Activated naive CD8-positive, alpha-beta T cell treated with anti-CD3 and anti-CD28 coated beads for 36 hours (primary cell): ENCODE measurements at places on chromosomes 1 and 21. TPM values are rescaled to one million over a fixed set of nuclear protein-coding genes. Genes with fewer than 3 reads are reported as not detected.

The GBP4 gene
- 78.5 TPM for total RNA-seq

GRCh38 chr1:180281490-180281889, 51.4 kb downstream of the LHX4 start:
- no peaks in the 10 kb centered on the region for H3K4me1 ChIP-seq
- H3K36me3 ChIP-seq: peaks cover 15% of the 10 kb centered on the region
- DNase-seq: no peak

DNA sequence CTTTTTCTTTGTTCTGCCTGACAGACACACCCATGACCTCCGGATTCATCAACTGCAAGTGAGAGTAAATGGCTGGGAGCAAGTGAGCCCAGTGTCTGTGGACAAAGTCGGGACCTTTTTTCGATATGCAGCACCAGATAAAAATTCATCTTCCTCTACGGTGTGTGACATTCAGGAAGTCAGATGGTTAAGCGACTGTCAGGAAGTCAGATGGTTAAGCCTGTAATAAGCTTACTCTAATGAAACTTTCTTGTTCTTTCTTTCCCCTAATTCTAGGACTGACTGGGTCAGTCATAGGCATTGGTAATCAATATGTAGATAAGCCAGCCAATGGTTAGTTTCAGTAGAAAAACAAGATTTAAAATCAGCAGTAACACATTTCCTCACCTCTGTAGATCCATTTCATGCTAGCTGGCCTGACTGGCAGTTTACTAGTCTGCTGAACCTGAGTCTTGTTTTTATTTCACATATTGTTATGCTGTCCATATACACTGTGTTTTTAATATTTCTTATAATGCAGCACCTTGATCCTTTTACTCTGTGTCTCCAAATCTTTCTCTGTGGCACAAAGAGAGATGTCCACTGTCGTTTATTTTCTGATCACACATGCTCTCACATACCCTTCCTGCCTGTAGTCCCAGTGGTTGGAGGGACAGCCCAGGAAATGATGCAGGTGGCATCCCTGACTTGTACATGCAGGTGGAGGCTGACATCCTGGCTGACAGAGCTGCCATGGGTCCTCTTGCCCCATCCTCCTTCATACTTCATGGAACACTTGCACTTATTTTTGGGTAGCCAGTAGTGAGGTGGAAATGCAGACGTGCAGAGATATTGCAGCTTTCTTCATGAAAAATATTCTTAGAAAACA, 115.8 kb downstream of the VPS13D start:
- peak; percentile 23 for DNase-seq
- H3K27me3 ChIP-seq: no peaks in the 10 kb centered on the region
- H3K27ac ChIP-seq: peak overlapping the region; percentile 97
- peaks cover 56% of the 10 kb centered on the region for H3K4me1 ChIP-seq

DNA sequence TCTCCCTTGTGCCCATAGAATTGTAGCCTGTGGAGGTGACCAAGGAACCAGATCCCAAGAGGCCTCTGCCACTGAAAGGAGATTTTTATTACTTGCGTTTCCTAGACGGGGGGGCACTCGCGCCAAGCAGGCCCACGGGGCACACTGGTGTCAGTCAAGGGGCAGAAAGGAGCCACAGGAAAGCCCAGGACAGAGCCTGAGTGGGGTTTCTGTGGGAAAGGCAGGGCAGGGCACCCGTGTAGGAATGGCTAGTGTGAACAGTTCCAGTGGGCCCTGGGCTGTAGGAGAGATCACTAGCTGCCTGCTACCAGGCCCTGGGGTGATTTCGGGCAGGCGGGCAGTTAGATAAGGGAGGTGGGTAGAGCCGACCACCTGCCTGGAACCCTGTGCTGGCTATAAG, 70.8 kb downstream of the ADARB1 start:
- peaks cover 5% of the 10 kb centered on the region for H3K36me3 ChIP-seq
- DNase-seq: no peak
- no peak overlapping the region for H3K27ac ChIP-seq
- H3K27me3 ChIP-seq: no peaks in the 10 kb centered on the region
- H3K4me3 ChIP-seq: no peak overlapping the region

- DNase-seq: no peak
- H3K4me1 ChIP-seq: no peaks in the 10 kb centered on the region
- H3K36me3 ChIP-seq: no peaks in the 10 kb centered on the region
- no peak overlapping the region for H3K4me3 ChIP-seq
- no peak overlapping the region for H3K27ac ChIP-seq
These were observed 694.6 kb downstream of the USP25 start for GRCh38 chr21:16424331-16424751.

DNA sequence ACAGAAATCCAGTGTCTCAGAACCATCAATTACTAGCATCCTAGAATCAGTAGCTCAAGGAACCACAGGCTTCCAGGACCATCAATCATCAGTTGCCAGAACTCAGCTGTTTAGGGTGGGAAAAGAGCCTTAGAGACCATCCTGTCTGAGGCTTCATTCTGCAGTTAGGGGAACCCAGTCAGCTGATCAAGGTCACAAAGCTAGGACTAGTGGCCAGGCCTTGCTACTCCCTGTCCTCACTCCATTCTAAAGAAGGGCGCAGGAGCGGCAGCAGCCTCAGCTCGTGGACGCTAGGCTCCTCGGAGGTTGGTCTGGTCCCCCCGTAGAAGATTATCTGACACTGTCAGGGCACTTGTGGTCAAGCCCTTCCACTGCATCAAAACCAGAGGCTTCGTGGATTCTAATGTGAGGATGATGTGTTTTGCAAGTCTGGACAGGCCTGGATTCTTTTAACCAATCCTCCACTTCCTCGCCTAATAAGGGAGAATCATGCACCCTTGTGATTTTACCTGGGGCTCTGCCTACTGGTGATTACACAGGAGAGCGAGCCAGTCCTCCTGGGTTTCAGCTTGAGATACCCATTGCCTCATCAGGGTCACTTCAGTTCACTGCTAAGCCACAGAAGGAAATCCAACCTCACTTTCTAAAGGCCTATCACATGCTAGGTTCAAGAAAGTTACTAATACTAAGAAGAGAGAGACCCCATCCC, 41.7 kb upstream of the IFFO2 start:
- H3K4me3 ChIP-seq: no peak overlapping the region
- peaks cover 7% of the 10 kb centered on the region for H3K4me1 ChIP-seq
- no peak overlapping the region for H3K27ac ChIP-seq
- no peaks in the 10 kb centered on the region for H3K27me3 ChIP-seq
- H3K36me3 ChIP-seq: peaks cover 8% of the 10 kb centered on the region

DNA sequence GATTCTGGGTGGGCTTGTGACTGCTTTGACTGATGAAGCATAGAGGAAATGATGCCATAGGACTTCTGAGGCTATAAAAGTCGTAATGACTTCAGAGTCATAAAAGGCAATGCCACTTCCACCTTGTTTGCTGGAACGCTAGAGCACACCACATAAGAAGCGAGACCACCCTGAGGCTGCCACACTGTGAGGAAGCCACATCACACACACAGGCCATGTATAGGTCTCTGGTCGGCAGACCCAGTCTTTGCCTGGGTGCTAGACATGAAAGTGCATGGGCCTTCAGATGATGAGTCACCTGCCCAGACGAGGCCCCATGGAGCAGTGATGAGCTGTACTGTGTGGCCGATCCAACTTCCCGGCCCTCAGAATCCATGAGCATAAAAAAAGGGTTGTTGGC, 14.2 kb upstream of the KANK4 start:
- H3K36me3 ChIP-seq: no peaks in the 10 kb centered on the region
- DNase-seq: peak; percentile 32
- no peaks in the 10 kb centered on the region for H3K27me3 ChIP-seq
- H3K4me1 ChIP-seq: peaks cover 5% of the 10 kb centered on the region
- no peak overlapping the region for H3K4me3 ChIP-seq

GRCh38 chr1:168843401-168843800, 114.4 kb upstream of the DPT start:
- no peaks in the 10 kb centered on the region for H3K36me3 ChIP-seq
- H3K4me3 ChIP-seq: no peak overlapping the region

The AK5 gene
- total RNA-seq: 4.3 TPM

The RAB3B gene
- total RNA-seq: 0.06 TPM

DNA sequence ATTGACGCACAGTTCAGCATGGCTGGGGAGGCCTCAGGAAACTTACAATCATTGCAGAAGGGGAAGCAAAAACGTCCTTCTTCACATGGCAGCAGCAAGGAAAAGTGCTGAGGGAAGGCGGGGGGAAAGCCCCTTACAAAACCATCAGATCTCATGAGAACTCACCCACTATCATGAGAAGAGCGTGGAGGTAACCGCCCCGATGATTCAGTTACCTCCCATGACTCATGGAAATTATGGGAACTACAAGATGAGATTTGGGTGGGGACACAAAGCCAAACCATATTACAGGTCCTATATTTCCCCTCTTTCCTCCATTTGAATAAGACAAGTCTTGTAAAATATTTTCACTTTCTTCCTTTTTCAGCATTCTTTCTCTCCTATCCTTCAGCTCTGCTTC, 7.7 kb upstream of the TTLL7 start:
- no peaks in the 10 kb centered on the region for H3K4me1 ChIP-seq
- no peaks in the 10 kb centered on the region for H3K36me3 ChIP-seq
- H3K4me3 ChIP-seq: no peak overlapping the region
- no peak overlapping the region for H3K27ac ChIP-seq
- no peak for DNase-seq
- peaks cover 56% of the 10 kb centered on the region for H3K27me3 ChIP-seq
